A673 (cell line): ENCODE measurements at places on chromosomes 5 and 9. TPM values are rescaled to one million over a fixed set of nuclear protein-coding genes. Genes with fewer than 3 reads are reported as not detected.

Gene MAPK9
- 31.3 and 34.4 TPM in 2 replicates for total RNA-seq

Gene INSL4
- not detected in 2 replicates for total RNA-seq

Gene FOXD4L3
- total RNA-seq: not detected in 2 replicates

GRCh38 chr9:6973762-6974161, 216.0 kb downstream of the KDM4C start:
- no peak overlapping the region for H3K4me3 ChIP-seq
- no peak overlapping the region for H3K27ac ChIP-seq
- DNase-seq: no peak
- H3K36me3 ChIP-seq: no peaks in the 10 kb centered on the region
- peaks cover 9% of the 10 kb centered on the region for H3K4me1 ChIP-seq

DNA sequence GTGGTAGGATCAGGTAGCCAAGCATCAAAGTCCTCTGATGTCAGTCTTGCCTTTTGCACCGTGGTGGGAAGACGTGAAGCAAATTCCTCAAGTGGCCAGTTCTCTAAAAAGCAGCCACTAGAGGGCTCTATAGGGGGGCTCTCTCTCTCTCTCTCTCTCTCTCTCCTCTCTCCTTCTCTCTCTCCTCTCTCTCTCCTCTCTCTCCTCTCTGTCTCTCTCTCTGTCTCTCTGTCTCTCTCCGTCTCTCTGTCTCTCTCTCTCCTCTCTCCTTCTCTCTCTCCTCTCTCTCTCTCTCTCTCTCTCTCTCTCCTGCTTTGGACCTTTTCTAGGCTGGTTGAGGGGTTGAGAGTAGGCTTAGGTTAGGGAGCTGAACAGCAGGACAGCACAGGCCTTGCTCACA, 13.9 kb upstream of the OSMR start:
- H3K27me3 ChIP-seq: no peaks in the 10 kb centered on the region
- H3K36me3 ChIP-seq: no peaks in the 10 kb centered on the region
- H3K4me1 ChIP-seq: peaks cover 22% of the 10 kb centered on the region
- H3K27ac ChIP-seq: no peak overlapping the region
- no peak overlapping the region for H3K4me3 ChIP-seq

GRCh38 chr9:6230037-6230780, 14.6 kb downstream of the IL33 start:
- no peak overlapping the region for H3K27ac ChIP-seq
- peaks cover 13% of the 10 kb centered on the region for H3K4me1 ChIP-seq
- no peaks in the 10 kb centered on the region for H3K36me3 ChIP-seq
- H3K27me3 ChIP-seq: no peaks in the 10 kb centered on the region
- no peak overlapping the region for H3K4me3 ChIP-seq
- DNase-seq: peak; percentile 72

DNA sequence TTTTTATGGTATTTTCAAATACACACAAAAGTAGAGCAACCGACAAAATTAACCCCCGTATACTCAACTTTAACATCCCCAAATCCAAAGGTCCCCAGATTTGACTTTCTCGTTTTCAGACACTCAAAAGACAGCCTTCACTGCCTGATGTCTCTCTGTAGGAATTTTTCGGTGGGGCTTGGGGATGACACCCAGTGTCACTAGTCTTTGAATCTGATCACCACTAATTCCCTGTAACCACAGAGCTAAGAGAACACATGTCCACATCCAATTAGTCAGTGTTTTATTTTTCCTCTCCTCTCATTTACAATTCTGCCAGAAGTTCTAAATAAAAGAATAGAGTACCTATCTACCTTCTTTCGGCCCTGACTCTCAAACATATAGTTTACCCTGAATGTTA, 324.6 kb downstream of the ARL15 start:
- no peaks in the 10 kb centered on the region for H3K36me3 ChIP-seq
- no peak for DNase-seq
- no peak overlapping the region for H3K27ac ChIP-seq
- H3K4me1 ChIP-seq: no peaks in the 10 kb centered on the region
